ENCODE measurements at places on chromosomes 2 and 18.

DNA sequence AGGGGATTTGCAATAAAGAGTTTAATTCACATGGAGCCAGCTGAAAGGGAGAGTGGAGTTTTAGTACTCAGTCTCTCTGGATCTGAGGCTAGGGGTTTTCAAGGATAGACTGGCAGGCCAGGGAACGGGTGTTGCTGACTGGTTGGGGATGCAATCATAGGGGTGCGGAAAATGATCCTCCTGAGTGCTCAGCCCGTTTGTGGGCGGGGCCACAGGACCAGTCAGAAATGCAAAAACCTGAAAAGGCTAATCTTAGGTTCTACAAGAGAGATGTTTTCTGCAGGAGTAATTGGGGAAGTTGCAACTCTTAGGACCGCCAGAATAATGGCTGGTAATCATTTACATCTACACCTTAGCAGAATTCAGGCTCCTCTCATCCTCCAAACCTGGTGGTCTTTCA, 2.5 kb downstream of the NFU1 start:
- DNase-seq, result no peak

DNA sequence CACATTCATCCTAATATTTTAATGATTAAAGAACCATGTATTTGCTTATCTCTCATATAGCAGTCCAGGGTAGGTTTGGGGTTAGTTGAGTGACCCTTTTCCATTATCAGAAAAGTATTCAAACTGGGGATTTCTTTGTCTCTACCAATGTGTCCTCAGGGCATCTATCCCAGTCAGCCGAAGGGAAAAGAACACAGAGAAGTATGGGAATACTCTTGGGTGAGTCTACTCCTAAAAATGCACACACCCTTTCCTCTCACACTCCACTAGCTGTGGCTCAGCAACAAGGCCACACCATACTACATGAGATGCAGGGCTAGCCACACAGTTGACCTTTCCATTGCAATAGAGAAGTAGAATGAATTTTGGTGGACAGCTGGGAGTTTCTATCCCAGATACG, 114.3 kb downstream of the NXPH2 start:
- DNase-seq, result no peak

- no peak for DNase-seq
These were observed 2.8 kb downstream of the TMEM169 start for GRCh38 chr2:216084547-216084946.

DNA sequence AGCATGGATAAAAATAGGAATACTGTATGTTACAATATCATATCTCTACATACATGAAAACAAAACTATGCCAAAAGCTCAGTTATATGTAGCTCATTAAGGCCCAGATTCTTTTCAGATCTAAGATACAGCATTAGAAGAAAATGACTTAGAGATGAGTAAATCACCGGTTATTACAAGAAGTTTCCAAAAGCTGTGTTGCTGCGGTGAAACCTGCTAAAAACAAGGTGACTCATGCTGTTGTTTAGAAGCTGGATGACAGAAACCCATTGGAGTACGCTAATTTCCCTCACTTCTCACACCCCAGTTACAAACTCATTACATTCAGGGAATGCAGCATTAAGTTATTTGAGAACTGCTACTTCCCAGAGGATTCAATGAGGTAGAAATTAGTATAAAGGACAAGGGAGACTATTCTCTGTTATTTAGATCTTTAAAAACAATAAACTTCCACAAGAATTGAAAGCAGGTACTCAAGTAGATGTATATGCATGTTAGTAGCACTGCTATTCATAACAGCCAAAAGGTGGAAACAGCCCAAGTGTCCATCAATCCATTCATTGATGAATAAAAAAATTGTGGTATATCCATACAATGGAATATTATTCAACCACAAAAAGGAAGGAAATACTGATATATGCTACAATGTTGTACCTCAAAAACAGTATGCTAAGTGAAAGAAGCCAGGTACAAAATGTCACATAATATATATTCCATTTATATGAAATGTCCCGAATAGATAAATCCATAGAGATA, 32.6 kb downstream of the RBKS start:
- DNase-seq, result no peak

DNA sequence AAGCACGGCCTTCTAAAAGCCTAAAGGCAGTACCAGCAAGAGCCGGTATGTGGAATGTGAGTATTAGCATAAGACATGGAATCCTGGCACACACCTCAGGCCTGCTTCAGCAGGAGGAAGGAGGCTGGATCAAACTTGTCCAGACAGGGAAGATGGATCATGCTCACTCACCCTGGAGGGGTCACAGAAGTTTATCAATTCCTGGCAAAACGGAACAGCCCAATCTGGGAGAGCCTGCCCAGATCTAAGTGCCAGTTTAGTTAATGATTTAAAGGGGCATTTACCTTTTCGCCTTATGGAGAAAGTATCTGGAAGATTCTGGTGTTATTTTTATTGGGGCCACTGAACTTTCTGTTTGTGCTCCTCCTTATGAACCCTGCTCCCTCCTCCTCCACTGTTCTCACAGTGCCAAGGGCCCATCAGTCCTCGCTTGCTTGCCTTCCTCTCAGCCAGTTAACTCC, 58.3 kb upstream of the NFE2L2 start:
- no peak for DNase-seq

DNA sequence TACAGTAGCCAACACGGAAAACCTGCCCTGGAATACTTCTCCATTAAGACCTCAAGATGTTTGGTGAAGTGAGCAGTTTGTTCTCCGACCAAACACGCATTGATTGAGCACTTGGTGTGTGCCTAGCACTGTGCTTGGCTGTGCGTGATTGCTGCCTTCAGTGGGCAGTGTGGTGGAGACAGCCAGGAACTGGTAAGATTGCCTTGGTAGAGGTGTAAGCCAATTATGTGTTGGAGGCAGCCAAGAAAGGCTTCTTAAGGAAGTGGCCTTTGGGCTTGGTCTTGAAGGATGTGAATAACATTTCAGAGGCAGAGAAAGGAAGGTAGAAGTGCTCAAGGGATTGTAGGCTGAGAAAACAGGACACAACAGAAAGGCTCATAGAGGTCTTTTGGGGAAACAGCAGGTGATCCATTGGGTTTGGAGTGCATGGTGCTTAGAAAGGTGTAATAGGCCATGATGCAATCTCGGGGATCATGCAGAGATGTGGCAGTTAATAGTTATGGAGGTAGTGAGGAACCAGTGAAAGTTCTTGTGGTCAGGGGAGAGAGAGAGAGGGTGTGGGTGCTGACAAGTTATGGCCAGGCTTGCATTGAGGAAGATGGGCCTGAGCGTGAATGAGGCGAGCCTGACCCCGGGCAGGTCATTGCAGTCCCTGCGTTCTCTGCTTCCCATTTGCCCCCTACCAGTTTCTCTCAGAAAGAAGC, 6.3 kb downstream of the B3GNT2 start:
- no peak for DNase-seq

GRCh38 chr2:122203523-122203922, 448.1 kb downstream of the TSN start:
- peak; percentile 89 for DNase-seq

DNA sequence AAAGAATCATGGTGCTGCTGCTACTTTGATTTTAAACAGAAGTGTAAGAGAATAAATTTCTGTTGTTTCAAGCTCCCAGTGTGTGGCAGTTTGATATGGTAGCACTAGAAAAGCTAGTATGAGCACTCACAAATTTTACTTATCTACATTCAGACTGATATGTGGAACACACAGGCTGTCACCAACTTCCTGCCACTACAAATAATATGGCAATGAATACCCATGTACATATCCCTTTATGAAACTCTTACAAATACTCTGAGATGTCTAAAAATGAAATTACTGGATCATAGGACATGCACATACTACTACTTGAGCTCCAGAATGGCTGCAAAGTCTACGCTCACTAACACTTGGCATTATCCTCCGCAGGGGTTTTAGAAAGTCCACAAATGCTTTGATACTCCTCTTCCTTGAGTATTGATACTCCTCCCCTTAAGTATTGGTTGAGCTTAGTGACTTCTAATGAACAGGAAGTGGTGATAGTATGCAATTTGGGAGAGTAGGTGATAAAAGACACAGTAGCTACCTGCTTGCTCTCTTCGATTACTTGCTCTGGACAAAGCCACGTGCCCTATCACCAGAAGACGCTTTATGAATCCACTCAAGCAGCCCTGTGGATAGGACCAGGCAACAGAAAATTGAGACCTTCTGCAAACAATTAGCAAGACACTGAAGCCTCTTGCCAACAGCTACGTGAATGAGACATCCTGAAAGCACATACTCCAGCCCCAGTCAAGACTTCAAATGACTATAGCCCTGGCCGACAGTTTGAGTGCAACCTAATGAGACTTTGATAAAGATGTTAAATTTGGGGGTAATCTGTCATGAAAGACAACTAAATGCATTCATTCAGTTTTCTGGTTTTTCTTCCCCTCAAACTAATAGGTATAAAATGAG, 35.4 kb downstream of the FBXO11 start:
- no peak for DNase-seq

- DNase-seq, result no peak
These were observed 54.3 kb downstream of the THUMPD2 start for GRCh38 chr2:39724828-39725144.

DNA sequence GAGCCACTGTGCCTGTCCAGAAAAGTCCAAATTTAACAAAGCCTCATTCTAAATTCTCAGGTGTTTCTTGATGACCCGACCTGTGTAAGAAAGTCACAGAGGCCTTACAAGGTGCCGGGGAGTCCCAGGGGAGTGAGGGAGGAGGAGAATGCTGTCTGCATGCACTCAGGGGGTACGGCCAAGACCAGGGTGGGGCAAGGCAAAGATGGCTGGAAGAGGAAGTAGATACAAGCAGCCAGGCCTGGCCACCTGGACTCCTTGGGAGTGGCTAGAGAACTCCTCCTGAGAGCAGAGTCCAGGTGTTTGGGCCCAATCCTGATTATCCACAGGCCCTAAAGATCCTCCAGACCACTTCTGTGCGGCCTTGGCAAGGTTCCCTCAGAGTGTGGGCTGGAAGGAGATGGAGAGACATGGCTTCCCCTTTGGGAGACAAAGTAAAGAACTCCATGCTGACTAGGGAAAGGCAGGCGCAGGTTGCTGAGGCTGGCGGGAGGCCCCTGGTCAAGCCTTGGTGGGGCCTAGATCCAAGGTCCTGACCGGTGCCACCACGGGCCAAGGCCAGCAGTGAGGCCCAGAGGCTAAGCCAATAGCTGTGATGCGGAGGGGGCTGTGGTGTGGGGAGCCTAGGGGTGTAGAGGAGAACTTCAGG, 74.7 kb downstream of the COPS8 start:
- no peak for DNase-seq

- DNase-seq, result no peak
These were observed 261.6 kb upstream of the RASGRP3 start for GRCh38 chr2:33214857-33215256.

- DNase-seq, result no peak
These were observed 79.7 kb downstream of the HS1BP3 start for GRCh38 chr2:20571231-20571630.

DNA sequence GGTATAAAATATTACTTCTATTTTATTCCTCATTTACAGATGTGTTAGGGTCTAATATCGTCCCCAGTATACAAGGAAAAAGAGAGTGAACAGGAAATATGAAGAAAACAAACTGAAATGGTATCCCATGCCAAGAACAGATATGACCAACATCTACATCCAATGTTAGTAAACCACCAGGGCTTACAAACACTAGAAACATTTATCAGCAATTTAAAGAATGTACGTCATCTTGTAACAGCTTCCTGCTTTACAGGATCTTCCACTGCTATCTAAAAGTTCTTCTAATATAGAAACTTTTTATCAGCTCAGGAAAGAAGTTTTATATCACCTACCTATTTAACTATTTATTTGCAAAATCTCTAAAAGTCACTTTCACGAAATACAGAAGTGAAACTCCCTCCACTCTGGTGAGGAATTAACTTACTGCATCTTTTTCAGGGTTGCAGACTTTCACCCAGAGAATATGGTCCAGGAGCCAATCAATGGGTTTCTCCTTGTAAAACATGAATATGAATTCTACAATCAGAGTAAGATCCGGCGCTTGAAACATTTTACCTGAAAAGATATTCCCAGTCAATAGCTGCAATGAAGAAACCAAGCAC, 35.2 kb downstream of the UNC50 start:
- no peak for DNase-seq

- DNase-seq, result no peak
These were observed 209.2 kb downstream of the MCFD2 start for GRCh38 chr2:46706264-46706983.

Data from NCI-H446 treated with DMSO at 0.1 percent for 48 hours (cell line).